Activated T-helper 1 cell treated with anti-CD3 and anti-CD28 coated beads, Interleukin-2, amount 50 U/mL, for 16 hours (primary cell): ENCODE measurements at places on chromosomes 2 and 18.

DNA sequence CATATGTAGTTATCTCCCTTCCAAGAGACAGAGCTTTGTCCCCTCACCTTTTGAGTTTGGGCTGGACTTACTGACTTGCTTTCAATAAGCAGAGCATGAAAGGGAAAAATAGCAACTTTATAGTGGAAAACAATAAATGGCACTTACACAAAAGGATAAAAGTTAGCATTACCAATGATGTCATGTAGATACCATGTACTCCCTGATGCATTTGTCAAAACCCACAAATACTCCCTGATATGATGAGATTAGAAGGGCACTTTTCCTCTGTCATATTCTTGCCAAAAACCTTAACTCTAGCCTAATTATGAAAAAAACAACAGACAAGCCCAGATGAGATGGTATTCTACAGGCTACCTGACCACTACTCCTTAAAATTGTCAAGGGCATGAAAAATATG lies 16.0 kb downstream of the HIBCH start:
- no peak for DNase-seq

GRCh38 chr2:151638990-151639389 lies 95.3 kb downstream of the NEB start:
- DNase-seq = no peak

GRCh38 chr2:45675263-45675812 lies 23.9 kb downstream of the PRKCE start:
- no peak for DNase-seq

GRCh38 chr2:144546933-144547332 lies 27.0 kb upstream of the ZEB2 start:
- no peak for DNase-seq

DNA sequence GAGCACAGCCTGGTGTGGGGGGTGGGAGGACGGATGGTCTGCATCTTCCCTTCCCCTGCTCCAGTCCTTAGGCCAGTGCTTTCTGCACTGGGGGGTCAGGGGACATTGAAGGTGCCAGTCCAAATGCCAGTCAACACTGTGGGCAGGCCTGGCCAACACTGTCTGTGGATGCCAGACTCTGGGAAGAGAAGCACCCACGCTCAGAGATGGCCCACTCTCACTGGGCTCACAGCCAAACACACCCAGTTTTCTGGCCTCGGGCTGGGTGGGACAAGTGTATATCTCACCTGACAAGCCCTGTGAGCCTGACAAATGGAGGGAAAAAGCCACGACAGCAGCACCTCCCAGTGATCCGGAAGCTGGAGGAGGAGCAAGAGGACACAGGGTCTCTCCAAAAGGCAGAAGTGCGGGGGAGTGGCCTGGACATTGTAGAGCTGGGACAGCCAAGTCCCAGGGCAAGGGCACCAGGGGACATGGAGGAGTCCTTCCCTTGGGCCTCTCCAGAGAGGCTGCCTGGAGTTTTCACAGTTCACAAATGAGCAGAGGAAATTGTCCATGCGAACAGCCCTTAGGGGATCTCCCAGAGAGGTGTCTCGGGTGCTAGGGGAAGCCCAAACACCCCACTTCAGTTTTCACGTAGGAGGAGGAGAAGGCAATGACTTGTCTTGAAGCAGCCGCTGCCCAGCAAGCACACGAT lies 79.3 kb downstream of the SDC1 start:
- no peak for DNase-seq

DNA sequence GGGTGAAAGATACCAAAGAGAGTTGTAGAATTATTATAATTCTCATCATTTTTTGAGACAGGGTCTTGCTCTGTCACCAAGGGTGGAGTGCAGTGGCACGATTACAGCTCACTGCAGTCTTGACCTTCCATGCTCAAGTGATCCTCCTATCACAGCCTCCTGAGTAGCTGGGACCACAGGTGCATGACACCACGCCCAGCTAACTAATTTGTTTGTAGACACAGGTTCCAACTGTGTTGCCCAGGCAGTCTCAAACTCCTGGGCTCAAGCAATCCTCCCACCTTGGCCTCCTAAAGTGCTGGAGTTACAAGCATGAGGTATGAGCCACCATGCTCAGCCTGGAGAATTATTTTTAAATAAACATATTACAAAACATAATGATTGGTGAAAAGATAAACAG lies 92.8 kb upstream of the MSH6 start:
- DNase-seq = no peak

DNA sequence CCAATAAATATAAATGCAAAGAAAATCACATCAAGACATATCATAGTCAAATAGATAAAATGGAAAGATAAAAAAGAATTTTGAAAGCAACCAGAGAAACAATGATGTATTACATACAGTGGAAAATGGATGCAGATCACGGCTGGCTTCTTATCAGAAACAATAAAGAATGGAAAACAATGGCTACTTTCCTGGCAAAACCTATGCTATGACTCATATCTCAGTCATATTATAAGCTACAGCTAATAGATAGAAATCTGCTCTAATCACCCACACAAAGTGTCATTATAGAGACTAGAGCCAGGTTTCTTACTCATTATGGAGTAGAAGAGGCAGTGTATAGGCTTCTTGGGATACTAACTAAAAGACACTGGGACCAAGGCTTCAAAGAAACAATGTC lies 93.5 kb upstream of the TACR1 start:
- no peak for DNase-seq

DNA sequence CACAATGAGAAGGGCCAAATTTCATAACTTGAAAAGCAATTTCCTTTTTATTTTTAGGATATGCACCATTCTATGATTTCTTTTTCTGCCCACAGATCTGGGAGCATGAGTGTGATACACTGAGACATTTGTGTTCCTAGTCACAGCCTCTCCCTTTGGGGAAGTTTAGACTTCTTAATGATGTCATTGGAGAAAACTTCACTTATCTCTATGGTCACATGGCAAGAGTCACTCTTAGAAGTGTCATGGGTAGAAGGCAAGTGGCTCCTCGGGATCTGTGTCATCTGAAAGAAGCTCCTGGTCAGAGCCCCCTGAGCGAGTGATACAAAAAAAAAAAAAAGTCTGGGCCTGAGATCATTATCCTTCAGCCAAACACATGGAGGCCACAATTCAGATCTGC lies 62.5 kb upstream of the LGALSL start:
- no peak for DNase-seq

- DNase-seq = no peak
These were observed 3.5 kb upstream of the CDC42EP3 start for GRCh38 chr2:37674946-37675345.

DNA sequence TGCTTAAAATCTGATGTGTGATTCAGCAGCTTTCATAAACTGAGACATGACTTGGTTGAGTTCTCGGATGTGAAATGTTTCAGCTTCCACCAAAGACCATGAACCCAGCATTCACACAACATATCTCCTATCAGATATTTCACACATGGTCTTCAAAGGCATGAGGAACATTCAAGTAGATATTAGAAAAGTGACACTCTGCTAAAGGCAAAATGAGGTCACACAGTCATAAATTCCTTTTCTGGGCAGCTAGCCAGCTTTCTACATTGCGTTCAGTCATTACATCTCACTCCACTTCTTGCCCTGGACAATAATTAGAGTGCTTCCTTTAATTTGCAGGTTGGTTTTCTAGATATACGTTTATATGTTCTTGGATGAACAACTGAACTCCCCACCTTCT lies 96.7 kb downstream of the GAREM1 start:
- DNase-seq = no peak

- DNase-seq = no peak
These were observed 360.0 kb downstream of the EPHA4 start for GRCh38 chr2:221212105-221212504.

GRCh38 chr2:220811952-220812570 lies 760.0 kb downstream of the EPHA4 start:
- DNase-seq = no peak

- DNase-seq = no peak
These were observed 9.1 kb downstream of the SEPTIN2 start for GRCh38 chr2:241324775-241325174.

GRCh38 chr2:214765180-214765579 lies 44.3 kb downstream of the BARD1 start:
- no peak for DNase-seq

DNA sequence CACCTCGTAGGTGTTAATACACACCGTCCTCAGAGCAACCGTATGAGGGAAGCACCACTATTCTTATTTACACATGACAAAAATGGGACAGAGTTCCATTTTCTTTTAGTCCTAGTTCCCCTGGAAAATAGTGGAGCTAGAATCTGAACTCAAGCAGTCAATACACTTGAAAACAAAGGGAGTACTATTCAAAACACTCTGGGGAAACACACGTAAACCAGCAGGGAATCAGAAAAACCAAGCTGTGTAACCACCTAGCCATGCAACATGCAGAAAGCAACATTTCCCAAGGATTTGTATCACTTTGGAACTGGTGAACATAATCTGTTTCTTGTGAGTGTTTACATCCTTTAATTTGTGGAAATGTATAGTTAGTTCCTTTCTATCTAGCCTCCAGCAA lies 208.2 kb downstream of the UBE2E3 start:
- no peak for DNase-seq

- DNase-seq = no peak
These were observed 194.3 kb downstream of the PLCL1 start for GRCh38 chr2:197998702-197999101.

GRCh38 chr2:207281436-207281835 lies 115.7 kb upstream of the KLF7 start:
- no peak for DNase-seq

GRCh38 chr2:233542507-233542906 lies 24.1 kb downstream of the USP40 start:
- DNase-seq = no peak

GRCh38 chr2:120744817-120745216 lies 9.1 kb downstream of the GLI2 start:
- DNase-seq = no peak

DNA sequence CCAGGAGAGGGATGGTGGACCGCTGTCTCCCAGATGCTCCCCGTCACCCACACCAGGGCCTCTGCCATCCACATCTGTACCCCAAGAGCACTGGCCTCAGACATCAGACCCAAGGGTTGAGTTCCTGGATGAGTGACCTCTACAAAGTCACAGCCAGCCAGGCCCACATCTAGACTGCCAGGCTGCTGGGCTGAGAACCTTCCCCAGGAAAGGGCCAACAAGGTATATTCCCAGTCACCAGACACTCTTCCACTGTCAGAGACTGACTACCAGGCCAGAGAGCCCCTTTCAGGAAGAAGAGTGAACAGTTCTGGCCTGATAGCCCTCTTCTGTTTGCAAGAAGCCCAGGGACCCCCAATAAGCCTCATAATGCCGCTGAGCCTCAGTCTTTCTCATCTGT lies 44.3 kb downstream of the C1QL2 start:
- DNase-seq = no peak

DNA sequence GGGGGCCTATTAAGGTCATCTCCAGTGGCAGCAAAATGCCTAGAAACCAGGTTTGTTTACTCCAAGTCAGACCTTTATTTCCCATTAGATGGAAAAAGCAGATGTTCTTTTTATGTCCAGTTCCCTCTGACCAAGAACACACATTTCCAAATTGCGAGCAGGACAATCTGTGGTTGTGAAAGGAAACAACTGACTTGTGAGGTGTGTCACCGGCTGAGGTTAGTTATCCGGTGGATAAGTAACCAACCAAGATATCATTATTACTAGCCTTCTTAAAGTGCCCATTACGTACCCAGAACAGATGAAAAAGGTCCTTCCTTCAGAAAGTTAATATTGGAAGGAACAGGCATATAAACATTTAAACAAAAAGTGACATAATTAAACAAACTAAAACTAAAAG lies 112.9 kb downstream of the THADA start:
- DNase-seq = no peak

DNA sequence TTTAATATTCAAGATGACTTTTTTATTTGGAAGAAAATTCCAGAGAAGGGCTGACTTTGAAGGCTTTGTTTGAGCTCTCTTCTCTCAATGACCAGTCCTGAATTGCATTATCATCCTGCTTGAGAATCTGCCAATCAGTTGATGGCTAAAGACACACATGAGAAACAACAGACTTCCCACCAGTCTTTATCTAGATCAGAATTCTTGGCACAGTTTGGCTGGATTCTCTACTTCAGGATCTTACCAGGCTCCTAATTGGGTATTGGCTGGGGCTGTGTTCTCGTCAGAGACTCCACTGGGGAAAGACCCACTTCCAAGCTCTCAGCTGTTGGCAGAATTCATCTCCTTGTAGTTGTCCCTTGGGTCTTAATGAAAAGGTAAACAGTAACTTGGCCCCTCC lies 86.0 kb downstream of the WDSUB1 start:
- DNase-seq = no peak

DNA sequence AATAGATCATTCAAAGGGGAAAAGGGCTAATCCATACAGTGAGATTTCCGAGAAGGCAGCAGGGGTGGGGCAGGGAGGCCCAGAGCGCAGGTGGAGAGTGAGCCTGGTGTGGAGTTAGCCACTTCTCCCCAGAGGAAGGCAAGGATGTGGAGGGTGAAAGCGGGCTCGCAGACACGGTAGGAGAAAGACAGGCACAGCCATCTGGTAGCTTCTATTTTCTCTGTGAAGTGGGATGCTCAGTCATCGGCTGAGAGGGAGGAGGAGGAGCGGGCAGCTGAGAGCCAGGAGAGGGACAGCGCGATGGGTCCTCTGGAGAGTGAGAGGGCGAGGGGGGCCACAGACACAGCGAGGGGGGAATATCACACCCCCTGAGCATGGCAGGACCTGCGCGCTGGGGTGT lies 153.3 kb upstream of the NDUFV2 start:
- DNase-seq = no peak

- peak; percentile 49 for DNase-seq
These were observed 241.5 kb downstream of the ICOS start for GRCh38 chr2:204177977-204178522.

- no peak for DNase-seq
These were observed 597.2 kb downstream of the DCDC2C start for GRCh38 chr2:4300616-4301015.

- DNase-seq = no peak
These were observed 2.0 kb downstream of the NAGK start for GRCh38 chr2:71070294-71071093.

- DNase-seq = no peak
These were observed 85.4 kb upstream of the ZCCHC2 start for GRCh38 chr18:62437235-62438017.

DNA sequence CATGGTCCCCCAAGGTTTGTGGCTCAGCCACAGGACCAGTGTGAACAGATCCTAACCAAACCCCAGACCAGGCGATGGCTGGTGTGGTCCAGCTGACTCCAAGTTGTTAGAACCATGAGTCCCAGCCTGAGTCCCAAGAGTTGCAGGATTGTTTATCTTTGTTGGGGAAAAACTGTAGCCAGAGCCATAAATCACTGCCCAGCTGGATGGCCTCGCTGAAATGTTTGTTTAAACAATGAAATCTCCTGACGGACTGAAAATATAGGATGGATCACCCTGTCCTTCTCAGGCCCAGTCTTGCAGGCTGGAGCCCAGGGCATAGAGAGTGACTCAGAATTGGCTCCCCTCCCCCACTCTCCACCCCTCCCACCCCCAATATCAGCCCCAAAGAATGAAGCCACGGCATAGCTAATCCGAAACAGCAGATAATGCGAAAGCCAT lies 36.4 kb downstream of the PKDCC start:
- no peak for DNase-seq

GRCh38 chr2:9206991-9207640 lies 504 bp downstream of the ASAP2 start:
- DNase-seq = no peak

GRCh38 chr2:148999451-148999921 lies 39.0 kb upstream of the LYPD6B start:
- DNase-seq = no peak

GRCh38 chr18:31719363-31720006 lies 35.1 kb upstream of the B4GALT6 start:
- no peak for DNase-seq
